ENCODE measurements at places on chromosomes 11 and 22.

GRCh38 chr11:121892131-121892681 is 223.8 kb downstream of the BLID start:
- no peak for DNase-seq

- no peak for DNase-seq
Observed at GRCh38 chr22:28714043-28714628, 27.5 kb downstream of the CHEK2 start.

- no peak for DNase-seq
Observed at GRCh38 chr11:41779401-41779960, 320.0 kb upstream of the LRRC4C start.

DNA sequence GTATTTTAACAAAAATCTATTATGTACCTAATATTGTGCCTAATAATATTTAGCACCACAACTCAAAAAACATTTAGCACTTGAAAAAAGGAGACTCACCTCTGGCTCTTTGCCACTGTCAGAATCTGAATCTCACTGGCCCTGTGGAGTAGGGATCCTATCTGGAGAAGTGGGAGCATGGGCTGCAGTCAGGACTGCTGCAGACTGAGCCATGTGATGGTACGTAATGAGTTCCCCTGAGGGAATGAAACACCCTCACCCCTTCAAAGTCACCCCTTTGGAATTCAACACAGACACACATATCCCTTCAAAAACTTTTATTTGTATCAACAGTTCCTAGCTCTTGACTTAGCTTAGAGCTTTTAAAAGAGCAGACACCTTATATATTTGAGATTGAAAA is 6.5 kb downstream of the PTPMT1 start:
- no peak for DNase-seq

DNA sequence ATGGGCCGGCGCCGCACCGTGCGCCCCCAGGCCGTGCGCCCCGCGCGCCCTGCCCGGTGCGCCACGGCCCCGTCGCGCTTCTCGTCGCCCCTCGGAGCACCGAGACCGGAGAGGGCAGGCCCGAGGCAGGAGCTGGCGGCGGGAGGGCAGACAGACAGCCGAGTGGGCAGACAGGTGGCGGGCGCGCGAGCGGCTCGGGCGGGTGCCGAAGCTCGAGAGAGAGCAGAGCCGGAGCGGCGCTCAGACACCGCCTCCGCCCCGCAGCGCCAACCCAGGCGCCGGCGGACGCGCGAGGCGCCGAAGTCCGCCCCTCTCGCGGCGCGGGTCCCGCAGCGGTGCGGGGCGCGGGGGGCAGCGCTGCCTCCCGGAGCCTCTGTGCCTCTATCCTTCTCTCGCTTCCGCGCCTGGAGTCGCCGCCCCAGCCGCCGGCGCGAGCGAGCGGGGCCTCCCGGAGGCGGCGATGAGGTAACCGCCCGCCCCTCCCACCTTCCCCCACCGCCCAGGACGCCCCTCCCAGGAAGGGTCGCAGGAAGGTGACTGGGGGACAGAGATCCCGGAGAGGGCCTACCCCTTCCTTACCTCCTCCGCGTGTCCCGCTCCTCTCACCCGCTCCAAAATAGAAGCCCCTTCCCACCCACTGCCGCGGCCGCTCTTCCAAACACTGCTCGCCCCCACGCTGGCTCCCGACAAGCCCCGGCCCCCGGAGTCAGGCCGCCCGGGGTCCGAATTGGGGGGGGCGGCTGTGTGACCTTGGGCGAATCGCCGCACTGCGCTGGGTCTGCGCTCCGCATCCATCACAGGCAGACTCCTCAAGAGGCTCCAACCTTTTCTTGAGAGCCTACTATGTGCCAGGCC is at the start of gene RASL10A:
Gene RASL10A, minus strand, starts transcription at position 412 of the 855 bp plus-strand sequence. CDS start 451 bp downstream, outside the sequence.
- no peak for DNase-seq

DNA sequence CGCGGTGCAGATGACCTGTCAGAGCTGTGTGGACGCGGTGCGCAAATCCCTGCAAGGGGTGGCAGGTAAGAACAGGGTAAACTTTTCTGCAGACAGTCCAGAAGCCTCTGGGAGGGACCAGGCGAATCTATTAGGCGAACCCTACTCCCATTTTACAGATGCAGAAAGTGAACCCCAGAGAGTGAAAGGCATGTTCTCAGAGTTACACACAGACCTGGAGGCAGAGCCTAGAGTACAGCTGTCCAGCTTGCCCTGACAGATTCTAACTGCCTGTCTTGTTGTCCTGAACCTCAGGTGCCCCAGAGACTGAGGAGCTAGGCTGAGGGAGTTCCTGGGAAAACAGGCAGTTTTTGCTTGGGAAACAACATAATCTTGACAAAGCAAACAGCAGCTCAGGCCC is 665 bp downstream of the CCS start:
- no peak for DNase-seq

DNA sequence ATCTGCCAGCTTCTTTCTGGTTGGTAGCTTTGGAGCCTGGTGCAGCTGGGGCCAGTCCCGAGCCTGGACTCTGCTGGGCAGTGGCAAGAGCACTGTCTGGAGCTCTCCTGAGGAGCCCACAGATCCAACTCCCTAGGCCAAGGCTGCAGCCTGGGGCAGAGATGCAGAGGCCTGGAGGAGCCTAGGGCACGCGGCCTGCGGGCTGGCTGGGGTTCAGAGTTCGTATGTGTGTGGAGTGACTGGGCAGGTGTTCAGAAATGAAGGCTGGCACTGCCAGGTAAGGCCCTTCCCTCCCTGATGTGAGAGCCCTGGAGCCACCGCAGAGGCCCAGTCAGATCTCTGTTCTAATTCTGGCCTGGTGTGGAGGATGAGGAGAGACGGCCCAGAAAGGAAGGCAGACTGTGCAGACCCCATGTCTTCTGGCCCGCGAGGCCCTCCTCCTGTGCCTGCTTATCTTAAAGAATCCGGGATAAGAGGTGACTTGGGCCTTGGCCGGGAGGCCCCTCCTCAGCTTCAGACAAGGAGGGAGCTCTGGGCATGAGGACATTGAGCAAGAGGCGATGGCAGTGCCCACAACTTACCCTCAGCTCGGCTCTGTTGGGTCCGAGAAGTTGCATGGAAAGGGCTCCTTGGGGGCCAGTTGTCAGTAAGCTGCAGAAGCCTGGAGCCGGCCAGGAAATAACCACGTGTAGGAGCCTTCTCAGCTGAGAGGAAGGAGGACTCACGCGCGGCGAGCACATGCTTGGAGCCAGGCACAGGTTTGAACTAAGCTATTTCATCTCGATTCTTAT is 62.2 kb upstream of the B3GAT1 start:
- DNase-seq = no peak

DNA sequence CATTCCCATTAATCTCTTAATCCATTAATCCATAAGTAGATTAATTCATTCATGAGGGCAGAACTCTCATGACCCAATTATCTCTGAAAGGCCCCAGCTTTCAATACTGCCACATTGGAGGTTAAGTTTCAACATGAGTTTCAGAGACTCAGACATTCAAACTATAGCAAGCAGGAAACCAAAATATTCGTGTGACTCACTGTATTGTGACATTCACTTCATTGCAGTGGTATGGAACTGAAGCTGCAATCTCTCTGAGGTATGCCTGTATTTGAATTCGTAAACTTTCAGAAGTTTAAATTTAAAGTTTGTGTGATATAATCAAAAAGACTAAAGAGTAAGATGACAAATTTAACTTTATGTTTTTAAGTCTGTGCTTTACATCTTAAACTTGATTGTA is 2.9 kb upstream of the OR52J3 start:
- DNase-seq = no peak

DNA sequence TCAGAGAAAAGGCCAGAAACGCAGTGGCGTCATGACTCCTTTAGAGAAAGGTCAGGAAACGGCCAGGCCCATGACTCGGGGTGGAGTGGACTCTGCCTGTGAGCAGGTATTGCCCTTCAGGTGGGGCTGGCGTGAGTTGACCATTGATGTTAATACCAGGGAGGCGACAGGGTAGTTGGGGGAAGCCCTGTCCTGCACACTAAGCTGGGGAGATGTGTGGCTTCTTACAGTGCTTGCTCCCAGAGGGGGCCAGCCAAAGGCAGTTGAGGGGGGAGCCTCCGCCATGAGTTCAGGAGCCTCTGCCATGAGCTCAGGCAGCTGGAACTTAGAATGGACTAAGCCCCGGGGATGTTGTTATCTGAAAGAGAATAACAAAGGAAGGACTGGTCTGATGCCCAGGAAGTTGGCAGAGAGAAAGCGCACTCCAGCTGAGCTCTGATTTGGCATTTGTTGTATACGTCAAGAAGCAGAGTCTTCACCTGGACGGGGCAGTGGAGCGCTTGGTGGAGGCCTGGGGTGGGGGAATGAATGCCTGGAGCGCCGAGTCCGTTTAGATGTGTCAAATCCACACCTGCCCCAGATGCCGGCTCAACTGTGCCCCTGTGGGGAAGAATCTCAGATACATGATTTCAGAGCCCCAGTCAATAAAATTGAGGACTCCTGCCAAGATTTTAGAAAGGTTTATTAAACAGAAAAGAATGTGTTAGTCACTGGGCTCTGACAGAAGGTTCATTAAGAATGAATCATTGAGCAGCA is 222.5 kb downstream of the TBC1D22A start:
- no peak for DNase-seq

- no peak for DNase-seq
Observed at GRCh38 chr22:48835857-48836672, 991.6 kb downstream of the BRD1 start.

DNA sequence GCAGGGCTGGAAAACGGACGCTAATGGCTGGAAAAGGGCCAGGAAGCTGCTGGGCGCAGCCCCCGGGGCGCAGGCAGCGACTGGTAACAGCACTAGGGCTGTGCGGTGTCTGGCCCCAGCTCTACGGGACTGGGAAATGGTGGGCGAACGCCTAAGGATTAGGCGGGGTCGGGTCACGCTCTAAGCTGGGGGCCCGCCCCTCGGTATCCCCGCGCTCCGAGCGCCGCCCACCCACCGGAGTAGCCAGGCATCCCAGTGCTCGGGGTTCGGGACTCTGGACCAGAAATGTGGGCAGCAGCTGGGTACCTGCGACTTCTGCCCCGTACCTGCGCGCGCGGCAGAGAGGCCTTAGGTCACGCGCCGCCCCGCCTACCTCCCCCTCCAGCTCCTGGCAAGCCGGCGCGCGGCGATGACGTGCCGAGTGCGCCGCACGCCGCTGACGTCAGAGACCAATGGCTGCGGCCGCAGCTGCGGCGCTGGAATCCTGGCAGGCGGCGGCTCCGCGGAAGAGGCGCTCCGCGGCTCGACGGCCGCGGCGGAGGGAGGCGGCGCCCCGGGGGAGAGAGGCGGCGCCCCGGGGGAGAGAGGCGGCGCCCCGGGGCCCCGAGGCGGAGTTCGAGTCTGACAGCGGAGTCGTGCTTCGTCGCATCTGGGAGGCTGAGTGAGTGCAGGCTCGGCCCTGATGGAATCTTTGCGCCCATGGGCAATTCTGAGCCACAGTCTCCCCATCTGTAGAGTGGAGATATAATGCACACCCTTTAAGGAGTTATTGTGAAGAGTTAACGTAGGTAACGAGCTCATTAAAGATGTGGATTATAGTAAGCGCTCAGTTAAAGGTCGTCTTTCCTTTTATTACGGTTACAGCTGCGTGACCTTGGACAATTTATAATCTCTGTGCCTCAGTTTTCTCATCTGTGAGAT is at the start of the genes HPS4 and SRRD:
Gene HPS4, minus strand, starts transcription at position 345 of the 921 bp plus-strand sequence. CDS start 2,021 bp downstream, outside the sequence.
Gene SRRD, plus strand, starts transcription at position 439 of the 921 bp plus-strand sequence. Its CDS starts 14 bp downstream, at position 453.
- peak; percentile 93 for DNase-seq

- DNase-seq = no peak
Observed at GRCh38 chr22:30893434-30894370, 74.9 kb downstream of the MORC2 start.

GRCh38 chr11:80862011-80862410 is 1421.2 kb upstream of the TENM4 start:
- no peak for DNase-seq

- DNase-seq = no peak
Observed at GRCh38 chr11:72816404-72816990, 2.3 kb downstream of the ATG16L2 start.

DNA sequence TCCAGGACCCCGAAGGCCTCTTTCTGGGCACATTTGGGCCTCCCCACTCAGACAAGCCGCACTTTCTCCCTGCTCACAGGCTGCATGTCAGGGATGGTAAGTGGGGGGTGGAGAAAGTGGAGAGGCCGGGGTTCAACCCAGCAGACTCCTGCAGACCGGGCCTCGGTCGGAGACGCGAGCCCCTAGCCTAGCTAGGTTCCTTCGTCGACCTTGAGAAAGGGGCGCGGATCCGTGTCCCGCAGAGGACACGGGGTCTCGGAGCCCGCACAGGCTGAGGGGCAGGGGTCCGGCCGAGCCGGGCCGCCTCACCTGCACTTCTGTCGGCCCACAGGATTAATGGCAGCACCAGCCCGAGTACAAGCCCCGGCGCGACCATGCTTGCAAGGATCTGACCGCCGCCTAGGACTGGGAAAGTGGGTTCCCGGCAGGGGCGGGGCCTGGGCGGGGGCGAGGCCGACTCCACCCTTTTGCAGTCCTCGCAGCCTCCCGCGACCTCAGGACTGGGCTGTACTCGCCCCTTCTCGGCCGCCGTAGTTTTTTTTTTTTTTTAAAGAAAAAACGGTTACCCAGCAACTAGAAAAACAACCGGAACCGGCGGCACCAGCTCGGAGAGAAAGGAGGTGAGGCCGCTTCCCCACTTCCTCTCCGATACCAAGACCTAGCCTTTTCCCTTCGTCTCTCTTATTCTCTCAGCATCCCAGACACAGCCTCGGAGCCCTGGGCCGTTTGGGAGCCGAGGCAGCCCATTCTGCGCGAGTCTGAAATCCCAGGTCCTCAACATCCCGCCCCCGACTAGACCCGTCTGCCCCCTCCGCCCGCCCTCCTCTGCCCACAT is at the start of the genes SIAE and SPA17:
Gene SIAE, minus strand, starts transcription at position 407 of the 835 bp plus-strand sequence. Its CDS starts 31 bp downstream, at position 376.
Gene SPA17, plus strand, starts transcription at position 572 of the 835 bp plus-strand sequence. CDS start 1,361 bp downstream, outside the sequence.
- peak; percentile 96 for DNase-seq

DNA sequence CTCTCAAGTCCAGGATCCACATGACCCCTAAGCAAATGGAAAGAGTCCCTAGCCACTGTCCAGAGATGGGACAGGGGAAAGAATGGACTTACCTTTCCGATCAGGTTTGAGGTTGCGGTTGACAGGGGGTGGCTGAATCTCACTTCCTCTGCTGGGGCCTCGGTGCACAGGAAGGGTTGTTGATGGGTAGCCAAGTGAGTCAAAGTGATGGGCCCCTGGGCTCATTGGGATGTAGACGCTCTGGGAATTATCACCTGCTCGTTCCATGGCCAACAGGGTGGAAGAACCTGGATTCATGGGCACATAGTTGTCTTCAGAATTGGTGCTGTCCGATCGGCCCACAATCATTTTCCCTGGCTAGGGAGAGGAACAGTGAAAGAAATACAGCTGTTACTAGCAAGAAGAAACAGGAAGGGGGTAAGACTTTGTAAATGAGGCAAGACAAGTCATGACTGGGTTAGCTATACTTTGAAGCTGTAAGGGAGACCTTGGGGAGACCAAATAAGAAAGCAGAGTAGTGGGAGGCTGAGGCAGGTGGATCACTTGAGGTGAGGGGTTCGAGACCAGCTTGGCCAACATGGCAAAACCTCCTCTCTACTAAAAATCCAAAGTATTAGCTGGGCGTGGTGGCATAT is 34.7 kb downstream of the USP35 start:
- DNase-seq = no peak

DNA sequence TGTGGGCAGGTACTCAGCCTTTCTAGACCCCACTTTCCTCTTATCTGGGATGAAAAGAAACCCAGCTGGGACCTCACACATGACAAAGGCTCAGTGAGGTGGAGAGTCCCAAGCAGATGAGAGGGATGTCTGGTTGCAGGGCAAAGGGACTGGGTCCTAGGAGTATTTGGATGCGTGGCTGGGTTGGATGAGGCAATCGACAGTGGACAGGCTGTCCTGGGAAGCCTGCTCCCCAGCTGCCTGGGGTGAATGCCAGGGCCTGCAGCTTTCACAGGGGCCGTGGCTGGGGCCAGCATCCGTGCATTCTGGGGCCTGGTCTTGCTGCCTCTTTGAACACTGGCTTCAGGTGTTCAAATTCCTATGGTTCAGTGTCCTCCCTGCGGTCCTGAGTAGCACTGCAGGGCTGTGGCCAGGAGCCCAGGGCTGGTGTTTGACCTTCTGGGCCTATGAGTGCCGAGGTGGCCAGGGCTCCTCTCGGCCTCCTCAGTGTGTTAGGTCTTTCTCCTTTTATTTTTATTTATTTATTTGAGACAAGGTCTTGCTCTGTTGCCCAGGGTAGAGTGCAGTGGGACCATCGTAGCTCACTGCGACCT is 65.3 kb downstream of the MCM5 start:
- DNase-seq = no peak
